ENCODE measurements at places on chromosomes 2 and 18.
A peak's percentile ranks its signal among the peaks of the same experiment; 100 is the strongest.

DNA sequence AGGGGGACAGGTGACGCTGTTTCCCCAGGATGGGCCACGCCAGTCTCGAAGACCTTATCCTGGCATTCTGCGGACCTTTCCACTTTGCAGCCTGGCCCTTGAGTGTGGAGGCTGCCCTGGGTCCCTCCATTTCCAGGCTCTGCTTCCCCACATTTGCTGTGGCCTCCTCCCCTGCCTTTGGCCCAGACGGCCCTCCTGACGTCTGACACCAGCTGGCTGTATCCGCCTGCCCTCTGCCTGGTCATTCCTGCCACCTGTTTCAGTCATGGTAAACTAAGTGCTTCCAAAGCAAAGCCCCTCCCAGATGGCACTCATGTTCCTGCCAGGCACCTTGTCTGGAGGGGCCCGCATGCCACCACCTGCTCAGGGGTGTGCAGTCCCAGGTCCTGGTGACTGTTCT lies 95.1 kb downstream of the ASB1 start:
- DNase-seq = no peak

GRCh38 chr2:120864981-120865380 lies 129.3 kb downstream of the GLI2 start:
- DNase-seq = no peak

- no peak for DNase-seq
These were observed 63.8 kb downstream of the RTP5 start for GRCh38 chr2:241933179-241933911.

DNA sequence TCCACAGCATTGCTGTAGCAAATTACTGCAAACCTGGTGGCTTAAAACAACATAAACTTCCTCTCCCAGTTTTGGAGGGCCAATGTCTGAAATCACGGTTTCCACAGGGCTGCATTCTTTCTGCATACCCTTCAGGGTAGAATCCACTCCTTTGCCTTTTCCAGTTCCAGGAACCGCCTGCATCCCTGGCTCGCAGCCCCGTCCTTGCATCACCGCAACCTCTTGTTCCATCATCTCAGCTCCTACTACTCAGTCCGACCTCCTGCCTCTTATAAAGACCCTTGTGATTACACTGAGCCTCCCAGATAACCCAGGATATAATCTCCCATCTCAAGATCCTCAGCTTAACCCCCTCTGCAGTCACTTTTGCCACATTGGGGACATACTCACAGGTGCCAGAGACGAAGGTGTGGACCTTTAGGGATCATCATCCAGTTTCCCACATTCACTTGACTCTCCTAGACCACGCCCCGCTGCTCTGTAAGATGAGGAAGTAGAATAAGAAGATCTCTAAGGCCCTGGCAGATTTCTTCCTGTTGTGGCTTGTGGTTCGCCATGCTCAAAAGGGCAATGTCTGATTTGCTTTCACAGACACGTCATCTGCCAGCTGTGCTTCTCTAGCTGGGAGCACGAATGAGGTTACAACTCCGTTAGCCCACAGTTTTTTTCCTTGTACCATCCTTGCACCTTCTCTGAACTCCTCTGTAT lies 103.6 kb upstream of the AGAP1 start:
- no peak for DNase-seq

- no peak for DNase-seq
These were observed 23.6 kb downstream of the ZEB2 start for GRCh38 chr2:144496092-144496976.

GRCh38 chr2:167381349-167381748 lies 493.1 kb downstream of the XIRP2 start:
- no peak for DNase-seq

GRCh38 chr2:128279786-128280157 lies 38.9 kb downstream of the HS6ST1 start:
- DNase-seq = no peak

GRCh38 chr2:240374085-240374907 lies 61.2 kb upstream of the GPC1 start:
- DNase-seq = peak; percentile 55

DNA sequence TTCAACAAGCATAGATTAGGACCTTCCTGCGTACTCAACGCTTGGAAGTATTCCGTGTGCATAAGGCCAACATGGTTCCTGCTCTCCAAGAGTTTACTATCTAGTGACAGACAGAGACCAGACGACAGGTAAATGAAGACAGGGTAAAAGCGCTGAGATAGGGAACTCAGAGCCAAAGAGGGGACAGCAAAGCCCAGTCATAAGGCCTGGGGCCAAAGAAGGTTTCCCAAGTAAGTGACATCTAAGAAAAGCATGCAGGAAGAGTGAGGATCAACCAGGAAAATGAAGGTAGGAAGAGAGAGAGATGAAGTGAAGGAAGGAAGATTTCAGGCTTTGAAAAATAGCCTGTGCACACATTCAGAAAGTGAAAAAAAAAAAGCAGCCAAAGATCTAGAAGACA lies 76.9 kb upstream of the CDH20 start:
- DNase-seq = no peak

DNA sequence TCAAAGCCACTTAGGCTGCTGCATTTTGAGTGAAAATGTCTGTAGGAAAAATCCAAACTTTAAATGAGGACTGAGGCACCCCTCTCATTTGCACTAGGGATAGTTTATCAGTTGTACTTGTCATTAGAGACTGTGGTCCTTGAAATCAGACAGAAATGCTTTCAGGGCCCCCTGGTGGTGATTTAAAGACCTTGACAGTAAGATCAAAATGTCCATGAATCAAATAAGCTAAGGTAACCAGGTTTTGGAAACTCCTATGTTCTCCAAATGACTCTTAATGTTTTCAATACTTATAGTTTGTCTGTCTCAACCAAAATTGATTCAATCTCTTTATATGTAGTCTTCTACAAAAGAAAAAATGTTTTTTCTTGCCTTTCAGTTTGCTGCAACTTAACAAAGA lies 28.8 kb upstream of the DDX18 start:
- no peak for DNase-seq

GRCh38 chr2:104332731-104333130 lies 521.2 kb upstream of the POU3F3 start:
- DNase-seq = no peak

DNA sequence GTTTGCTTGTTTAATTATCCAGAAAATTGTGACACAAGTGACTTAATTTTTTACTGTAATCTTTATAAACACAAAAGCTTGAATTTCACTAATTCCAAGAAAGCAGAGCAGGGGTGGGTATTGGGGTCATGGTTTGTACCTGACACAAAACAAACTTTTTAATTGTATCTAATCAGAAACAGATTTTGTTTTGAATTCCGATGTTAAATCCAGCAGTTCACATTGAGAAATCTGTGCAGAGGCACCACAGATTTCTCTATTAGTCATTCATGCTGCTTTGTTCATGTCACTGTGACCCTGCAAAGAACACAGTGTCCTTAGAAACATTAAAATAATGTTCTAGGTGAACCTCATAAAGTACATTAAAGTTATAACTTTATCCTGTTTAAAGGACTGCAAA lies 443.4 kb downstream of the NYAP2 start:
- DNase-seq = no peak

GRCh38 chr2:70978341-70979179 lies at the start of gene ANKRD53:
Gene ANKRD53, plus strand, starts transcription at chr2:70978630. Its CDS starts 16 bp downstream, at chr2:70978646.
- peak; percentile 69 for DNase-seq

DNA sequence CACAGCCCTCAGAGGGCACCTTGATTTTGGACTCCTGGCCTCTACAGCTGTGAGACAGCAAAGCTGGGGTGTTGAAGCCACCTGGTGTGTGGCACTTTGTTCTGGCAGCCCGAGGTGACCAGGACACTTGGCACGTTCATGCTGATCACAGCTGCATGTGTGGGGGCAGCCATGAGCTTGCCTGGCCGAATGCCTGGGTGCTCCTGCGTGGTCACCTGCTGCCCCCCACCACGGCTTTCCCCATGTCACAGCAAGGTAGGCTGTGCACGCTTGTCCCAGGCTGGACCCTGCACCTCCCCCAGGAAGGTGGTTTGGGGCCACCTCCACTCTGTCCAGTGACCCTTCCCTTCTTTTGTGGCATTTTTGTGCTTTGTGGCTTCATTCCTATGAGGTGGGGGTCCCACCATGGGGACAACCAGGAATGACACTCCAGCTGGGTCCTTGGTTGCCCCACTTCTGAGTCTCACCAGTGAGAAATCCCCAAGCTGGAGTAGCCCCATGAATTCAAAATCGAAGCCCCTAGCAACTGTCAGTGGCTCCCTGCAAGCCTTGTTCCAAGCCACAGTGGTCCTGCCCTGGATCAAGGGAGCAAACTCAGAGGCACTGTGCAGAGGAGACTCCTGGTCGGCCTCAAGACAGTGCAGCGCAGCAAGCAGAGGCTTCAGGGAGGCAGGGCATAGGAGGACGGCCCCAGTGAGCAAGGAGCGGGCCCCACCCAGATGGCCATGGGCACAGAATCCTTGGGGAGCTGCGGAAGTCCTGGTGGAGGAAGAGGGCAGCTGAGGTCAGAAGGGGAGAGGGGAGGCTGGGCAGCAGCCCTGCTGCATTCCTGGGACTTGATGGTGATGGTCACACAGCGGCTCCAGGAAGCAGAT lies 121.4 kb upstream of the HS6ST1 start:
- DNase-seq = peak; percentile 39

All from Peyer's patch (tissue), 4 donors.